Stimulated activated CD4-positive, alpha-beta T cell treated with anti-CD3 and anti-CD28 coated beads, Interleukin-4, amount 100 ng/mL, for 48 hours (primary cell): ENCODE measurements at places on chromosomes 3 and 15.

DNA sequence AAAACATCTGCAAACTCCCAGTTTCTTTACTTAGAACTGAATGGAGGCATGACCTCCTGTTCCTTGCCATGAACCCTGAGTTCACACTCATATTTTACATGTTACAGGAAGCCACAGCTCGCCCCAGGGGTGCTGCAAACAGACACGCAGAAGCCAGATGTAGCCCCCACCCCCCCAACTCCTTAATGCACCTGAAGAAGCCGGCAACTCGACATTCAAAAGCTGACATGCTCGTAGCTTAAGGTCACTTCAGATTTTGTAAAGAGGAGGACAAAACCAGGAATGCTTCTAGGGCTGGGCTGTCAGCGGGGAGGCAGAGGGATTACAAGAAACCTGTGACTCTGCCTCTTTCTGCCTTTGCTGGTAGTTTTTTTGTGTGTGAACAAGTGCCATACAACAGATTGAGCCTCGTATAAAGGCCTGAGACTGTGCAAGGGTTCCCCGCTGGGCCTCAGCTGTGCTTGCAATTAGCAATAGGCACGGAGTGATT lies 42.0 kb upstream of the FEZF2 start:
- no peak for DNase-seq

GRCh38 chr15:98177966-98178592 lies 217.6 kb downstream of the ARRDC4 start:
- peak; percentile 2 for DNase-seq

- DNase-seq = no peak
These were observed 52.7 kb downstream of the SACM1L start for GRCh38 chr3:45741742-45742460.

DNA sequence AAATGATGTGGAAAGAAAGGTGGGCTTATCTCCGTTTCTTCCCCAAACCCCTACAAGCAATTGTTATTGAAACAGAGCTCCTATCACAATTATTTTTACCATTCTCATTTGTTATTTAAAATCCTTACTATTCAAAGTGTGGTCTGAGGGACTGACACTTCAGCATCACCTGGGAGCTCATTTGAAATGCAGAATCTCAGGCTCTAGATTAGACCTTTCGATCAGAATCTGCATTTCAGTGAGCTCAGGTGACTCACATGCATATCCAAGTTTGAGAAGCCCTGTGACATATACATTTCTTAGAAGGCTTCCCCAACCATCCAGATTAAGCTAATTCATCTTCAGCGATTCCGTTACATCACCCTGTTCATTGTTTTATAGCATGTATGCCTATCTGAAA lies 145.0 kb downstream of the KCNH8 start:
- DNase-seq = no peak

GRCh38 chr3:167992381-167992780 lies 103.3 kb downstream of the GOLIM4 start:
- DNase-seq = no peak
